T-helper 22 cell (primary cell): ENCODE measurements at places on chromosomes 4 and X.

GRCh38 chr4:3040452-3041191 lies 33.7 kb downstream of the HTT-AS start:
- no peak for DNase-seq

GRCh38 chr4:81039351-81039972 lies 9.0 kb downstream of the BMP3 start:
- no peak for DNase-seq

- no peak for DNase-seq
Measured at GRCh38 chr4:16019649-16020048, 56.7 kb upstream of the FGFBP2 start.

- DNase-seq, result no peak
Measured at GRCh38 chrX:108025954-108026600, 18.8 kb upstream of the VSIG1 start.

GRCh38 chr4:146283758-146284651 lies 69.7 kb downstream of the REELD1 start:
- no peak for DNase-seq

GRCh38 chr4:40980318-40980883 lies 230.6 kb downstream of the NSUN7 start:
- DNase-seq, result no peak

- no peak for DNase-seq
Measured at GRCh38 chrX:31383991-31384390, 312.1 kb upstream of the FTHL17 start.

GRCh38 chr4:84632092-84632491 lies 49.2 kb downstream of the CDS1 start:
- DNase-seq, result no peak

DNA sequence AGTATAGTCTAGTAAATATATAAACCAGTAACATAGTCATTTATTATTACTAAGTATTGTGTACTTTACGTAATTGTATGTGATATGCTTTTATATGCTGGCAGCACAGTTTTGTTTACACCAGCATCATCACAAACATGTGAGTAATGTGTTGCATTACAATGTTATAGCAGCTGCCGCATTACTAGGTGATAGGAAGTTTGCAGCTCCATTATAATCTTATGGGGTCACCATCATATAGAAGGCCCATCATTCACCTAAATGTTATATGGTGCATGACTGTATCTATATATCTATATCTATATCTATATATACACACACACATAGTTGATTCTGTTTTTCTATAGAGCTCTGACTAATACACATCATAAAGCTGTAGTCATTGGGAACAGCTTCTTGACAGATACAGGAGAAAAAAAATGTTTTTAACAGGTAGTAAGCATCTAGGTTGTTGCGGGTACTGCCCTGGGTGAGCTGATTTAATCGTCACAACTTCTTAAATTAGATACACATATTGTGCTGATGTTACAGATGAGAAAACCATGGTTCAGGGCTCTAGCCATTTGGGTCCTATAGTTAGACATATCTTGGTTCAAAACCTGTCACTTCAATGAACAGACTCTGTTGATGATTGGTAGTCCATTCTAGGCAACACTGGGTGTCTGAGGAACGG lies 77.9 kb downstream of the CLNK start:
- no peak for DNase-seq

DNA sequence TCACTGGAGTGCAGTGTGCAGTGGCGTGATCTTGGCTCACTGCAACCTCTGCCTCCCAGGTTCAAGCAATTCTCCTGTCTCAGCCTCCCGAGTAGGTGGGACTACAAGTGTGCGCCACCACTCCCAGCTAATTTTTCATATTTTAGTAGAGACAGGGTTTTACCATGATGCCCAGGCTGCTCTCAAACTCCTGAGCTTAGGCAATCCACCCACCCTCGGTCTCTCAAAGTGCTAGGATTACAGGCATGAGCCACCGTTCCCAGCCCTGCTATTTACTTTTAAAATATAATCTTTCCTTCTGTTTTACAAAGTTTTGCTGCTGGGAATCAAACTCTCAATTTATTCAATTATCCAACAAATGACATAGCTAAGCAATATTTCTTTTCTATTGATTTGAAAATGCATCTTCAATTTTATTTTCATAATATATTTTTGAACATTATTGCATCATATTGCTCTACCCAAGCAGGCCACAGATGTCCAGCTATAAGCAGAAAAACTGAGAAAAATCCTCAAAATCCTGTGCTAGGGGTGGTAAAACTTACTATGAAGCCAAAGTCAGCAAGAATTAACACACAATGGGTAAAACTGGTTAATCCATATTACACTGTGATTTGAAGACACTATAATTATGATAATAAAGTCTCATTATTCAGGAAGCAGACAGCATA lies 5.2 kb downstream of the TIFA start:
- DNase-seq, result no peak

DNA sequence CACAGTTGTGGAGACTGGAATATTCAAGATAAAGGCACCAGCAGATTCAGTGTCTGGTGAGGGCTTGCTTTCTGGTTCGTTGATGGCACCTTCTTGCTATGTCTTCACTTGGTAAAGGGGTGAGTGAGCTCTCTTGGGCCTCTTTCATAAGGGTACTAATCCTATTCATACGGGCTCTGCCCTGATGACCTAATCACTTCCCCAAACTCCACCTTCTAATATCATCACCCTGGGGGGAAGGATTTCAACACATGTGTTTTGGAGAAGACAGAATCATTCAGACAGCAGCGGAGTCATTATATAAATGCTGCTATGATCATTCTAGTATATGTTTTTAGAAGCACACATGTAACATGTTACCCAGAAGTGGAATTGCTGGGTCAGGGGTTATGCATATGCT lies 295.3 kb upstream of the CTSO start:
- DNase-seq, result no peak
